ENCODE measurements at places on chromosomes 1 and 21. TPM values are rescaled to one million over a fixed set of nuclear protein-coding genes. Genes with fewer than 3 reads are reported as not detected.

DNA sequence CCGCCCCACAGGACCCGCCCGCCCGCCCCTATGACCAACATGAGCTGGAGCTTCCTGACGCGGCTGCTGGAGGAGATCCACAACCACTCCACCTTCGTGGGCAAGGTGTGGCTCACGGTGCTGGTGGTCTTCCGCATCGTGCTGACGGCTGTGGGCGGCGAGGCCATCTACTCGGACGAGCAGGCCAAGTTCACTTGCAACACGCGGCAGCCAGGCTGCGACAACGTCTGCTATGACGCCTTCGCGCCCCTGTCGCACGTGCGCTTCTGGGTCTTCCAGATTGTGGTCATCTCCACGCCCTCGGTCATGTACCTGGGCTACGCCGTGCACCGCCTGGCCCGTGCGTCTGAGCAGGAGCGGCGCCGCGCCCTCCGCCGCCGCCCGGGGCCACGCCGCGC, 7.9 kb upstream of the IBA57 start:
- no peak for DNase-seq

NPHS2 gene
- not detected for total RNA-seq

DNA sequence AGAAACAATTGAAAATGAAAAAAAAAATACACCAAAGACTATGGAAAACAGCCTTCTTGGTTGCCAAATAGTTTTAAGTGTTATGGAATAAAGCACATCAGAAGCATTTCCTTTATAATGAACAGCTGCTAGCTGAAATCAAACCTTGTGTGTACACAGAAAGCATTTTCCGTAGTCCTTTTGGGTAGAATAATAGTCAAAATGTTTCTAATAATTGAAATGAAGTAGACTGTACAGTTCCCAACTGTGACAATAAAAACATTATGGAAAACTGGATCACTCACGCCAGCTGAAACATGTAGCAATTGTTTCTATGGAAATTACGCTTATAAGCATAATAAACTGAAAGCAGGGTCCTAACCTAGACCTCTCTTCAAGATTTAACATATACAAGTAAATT, 856.3 kb upstream of the B3GALT2 start:
- no peak for DNase-seq

SLC19A2 gene
- total RNA-seq, result 8.3 TPM

DNA sequence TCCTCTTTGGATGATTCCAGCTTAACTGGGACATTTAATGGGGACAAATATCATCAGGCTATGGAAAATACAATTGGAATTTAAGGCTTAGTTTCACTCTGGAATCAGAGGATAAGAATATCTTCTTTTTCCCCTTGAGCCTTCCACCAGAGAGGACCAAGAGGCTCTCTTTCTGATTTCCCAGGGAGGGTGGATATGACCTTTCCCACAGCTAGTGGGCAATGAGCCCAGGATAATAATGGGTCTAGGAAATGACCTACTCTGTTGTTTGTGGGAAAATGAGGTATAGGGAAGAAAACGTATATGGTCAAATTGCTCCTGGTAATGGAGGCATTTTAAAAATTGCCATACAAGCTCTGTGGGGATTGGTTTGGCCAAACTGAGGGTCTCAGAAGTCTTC, 1.9 kb downstream of the OR6Y1 start:
- no peak for DNase-seq
